ENCODE measurements at places on chromosomes 12 and 14.

DNA sequence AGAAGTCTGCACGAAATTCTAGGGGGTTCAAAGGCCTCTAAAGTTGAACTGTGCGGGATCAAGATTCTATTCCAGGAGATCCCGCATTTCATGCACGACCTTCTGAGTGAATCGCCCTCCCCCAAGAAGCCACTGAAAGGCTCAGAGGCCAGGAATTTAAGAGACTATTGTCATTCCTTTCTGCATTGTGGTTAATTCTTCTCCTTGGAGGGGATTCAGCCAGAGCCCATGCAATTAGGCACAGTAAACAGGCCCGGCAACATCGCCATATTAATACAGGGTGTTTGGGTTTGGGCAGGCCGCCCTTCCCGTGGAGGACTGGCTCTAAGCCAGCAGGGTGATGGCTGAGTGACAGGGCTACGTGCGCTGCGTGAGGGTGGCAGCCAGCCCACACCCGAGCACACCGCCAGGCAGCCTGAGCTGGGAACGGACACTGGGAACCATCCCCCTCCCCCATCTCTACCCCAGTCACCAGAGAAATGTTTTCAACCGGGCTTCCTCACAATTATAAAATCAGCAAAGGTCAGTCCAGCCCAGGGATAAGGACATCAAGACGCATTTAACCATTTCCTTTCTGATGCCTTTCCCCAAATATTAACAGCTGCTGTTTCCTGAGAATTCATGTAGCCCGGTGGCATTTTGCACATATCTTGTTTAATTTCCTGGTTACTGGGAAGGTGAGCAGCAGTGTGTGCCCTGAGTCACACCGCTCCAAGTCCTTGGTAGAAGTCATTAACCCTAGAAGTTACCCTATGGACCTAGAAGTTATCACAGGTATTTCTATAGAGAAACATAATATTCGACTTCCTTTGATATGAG lies 12.5 kb downstream of the EGLN3 start:
- DNase-seq: no peak

DNA sequence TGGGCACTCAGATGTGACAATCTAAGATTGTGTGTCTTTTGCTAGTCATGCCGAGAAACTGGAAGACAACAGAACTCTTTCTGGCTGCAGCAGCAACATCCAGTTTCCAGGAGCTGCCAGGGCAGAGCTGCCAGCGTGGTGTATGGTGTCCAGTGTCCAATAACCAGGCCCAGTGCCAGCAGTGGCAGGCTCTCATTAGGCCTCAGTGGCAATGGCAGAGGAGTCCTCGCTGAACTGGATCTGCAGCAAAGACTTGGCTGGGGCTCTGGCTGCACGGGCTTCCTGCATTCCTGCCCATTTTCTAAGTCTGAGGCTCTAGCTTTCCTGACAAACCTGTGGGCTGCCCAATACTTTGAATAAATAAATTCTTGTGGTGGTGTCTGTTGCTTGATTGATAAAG lies 26.2 kb upstream of the PPM1A start:
- no peak for DNase-seq

DNA sequence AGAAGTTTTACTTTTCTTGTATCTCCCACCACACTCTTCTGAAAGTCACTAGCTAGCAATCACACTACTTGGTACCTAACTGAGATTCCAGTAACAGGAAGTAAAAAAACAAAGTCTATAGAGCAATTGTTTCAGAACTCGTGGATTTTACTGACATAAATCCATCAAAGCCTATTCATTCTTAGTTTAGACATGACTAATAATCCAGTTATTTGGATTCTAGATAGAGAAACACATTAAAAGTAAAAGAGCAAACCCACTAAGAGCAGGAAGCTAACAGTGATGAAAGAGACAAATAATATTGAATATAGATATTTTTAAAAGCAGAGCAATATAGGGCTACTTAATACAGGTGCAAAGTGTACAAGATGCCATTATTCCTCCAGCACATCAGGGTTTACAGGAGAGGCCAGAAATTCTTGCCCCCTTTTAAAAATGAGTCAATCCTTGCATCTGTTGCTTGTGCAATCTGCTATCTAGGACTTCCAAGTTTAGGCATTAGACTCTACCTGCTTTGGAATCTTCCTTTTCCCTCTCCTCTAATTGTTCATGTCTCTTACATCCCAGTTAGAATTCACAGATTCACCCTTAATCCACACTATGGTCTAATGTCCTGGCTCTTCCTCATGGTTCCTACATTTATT lies 6.0 kb downstream of the HEATR5A start:
- DNase-seq: no peak

- no peak for DNase-seq
Observed at GRCh38 chr14:55688566-55688965, 108.6 kb downstream of the KTN1 start.

GRCh38 chr14:99035712-99036610 lies 236.0 kb downstream of the BCL11B start:
- peak; percentile 88 for DNase-seq

GRCh38 chr12:51814311-51815088 lies 34.0 kb downstream of the FIGNL2 start:
- DNase-seq: peak; percentile 24

- DNase-seq: no peak
Observed at GRCh38 chr12:111503116-111503515, 96.0 kb downstream of the ATXN2 start.
